ENCODE measurements at places on chromosomes 13 and 19. TPM values are rescaled to one million over a fixed set of nuclear protein-coding genes. Genes with fewer than 3 reads are reported as not detected.

DNA sequence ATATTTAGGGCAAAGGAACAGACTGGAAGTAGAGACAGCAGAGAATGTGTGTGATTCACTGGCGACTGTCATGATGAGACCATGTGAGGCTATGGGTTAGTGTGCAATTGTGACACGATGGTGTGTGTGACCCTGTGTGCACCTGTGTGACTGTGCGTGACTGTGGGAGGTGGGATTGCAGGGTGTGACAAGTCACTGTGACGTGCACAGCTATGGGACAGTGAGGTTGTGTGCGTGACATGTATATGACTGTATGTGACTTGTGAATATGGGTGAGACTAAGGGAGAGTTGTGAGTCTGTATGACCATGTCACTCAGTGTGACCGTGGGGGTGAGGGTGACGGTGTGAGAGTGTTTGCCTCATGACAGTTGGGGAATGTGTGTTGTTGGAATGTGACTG is 3.4 kb upstream of the GIPR start:
- DNase-seq: no peak

- peak; percentile 52 for DNase-seq
Observed at GRCh38 chr13:97124915-97125809, 97.0 kb upstream of the MBNL2 start.

DNA sequence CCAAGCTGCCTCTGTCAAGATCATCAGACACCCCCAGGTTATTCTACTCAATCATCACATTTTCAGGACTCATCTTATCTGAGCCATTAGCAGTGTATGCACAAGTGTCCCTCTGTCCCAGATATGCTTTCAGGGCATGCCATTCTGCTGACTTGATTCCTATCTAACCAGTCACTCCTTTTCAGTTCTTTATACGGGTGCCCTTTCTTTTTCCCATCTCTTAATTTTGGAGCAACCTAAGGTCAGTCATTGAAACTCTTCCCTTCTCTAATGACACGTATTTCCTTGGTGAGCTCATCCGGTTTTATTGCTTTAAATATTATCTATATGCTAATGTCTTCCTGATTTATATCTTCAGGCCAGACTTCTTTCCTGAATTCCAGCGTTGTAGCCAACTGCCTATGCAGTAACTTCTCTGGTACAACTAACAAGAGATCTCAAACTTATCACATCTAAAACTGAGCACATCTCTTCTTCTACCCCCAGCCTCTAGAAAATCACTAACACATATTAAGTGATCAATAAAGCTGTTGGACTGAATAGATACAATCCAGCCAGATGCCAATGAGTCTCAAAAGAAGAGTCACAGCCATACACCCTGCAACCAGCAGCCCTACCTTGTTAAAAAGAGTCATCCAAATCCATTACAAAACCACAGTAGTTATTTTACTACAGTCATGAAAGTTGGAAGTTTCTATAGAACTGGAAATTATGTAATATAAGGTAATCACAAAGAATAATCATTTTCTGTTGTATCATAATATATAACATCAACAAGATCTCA is 58.8 kb downstream of the DCLK1 start:
- DNase-seq: no peak

GRCh38 chr13:43546251-43546650 is 240.5 kb downstream of the ENOX1 start:
- no peak for DNase-seq

DNA sequence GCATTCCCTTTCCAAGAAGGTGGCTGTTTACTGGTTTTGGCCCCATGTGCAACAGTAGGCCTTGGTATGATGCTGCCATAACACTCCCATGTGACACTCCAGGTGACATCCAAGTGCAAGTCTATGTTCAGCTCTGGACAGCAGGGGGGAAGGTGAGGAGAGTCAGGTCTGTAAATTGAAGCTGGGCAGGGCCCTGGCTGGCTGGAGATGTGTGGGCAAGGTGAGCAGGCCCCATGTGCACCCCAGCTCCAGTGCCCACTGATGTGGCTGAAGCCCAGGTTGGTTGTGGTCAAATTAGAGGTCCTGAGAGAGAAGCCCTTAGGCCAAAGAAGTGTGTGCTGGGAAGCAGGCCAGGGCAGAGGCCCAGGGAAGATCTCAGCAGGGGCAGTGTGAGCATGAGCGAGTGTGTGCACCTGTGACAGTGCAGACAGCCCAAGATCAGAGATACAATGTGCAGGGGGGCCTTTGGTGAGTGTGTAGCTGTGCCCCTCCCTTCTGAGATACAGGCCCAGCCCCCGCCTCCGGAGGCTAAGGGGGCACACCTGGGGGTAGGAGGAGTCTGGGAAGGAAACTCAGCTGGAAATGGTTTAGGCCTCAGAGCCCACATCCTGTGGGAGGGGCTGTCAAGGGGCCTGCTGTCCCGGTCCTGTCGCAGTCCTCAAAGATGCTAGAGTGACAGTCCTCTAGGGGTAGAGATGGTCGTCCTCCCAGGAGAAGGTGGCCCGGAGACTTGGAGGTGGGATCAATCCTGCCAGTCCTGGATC is 18.6 kb downstream of the DEDD2 start:
- DNase-seq: no peak

DNA sequence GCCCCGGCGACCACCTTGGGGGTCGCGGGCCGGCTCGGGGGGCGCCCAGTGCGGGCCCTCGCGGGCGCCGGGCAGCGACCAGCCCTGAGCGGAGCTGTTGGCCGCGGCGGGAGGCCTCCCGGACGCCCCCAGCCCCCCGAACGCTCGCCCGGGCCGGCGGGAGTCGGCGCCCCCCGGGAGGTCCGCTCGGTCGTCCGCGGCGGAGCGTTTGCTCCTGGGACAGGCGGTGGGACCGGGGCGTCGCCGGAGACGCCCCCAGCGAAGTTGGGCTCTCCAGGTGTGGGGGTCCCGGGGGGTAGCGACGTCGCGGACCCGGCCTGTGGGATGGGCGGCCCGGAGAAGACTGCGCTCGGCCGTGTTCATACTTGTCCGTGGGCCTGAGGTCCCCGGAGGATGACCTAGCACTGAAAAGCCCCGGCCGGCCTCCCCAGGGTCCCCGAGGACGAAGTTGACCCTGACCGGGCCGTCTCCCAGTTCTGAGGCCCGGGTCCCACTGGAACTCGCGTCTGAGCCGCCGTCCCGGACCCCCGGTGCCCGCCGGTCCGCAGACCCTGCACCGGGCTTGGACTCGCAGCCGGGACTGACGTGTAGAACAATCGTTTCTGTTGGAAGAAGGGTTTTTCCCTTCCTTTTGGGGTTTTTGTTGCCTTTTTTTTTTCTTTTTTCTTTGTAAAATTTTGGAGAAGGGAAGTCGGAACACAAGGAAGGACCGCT is 729 bp downstream of the STK11 start:
- no peak for DNase-seq

DNA sequence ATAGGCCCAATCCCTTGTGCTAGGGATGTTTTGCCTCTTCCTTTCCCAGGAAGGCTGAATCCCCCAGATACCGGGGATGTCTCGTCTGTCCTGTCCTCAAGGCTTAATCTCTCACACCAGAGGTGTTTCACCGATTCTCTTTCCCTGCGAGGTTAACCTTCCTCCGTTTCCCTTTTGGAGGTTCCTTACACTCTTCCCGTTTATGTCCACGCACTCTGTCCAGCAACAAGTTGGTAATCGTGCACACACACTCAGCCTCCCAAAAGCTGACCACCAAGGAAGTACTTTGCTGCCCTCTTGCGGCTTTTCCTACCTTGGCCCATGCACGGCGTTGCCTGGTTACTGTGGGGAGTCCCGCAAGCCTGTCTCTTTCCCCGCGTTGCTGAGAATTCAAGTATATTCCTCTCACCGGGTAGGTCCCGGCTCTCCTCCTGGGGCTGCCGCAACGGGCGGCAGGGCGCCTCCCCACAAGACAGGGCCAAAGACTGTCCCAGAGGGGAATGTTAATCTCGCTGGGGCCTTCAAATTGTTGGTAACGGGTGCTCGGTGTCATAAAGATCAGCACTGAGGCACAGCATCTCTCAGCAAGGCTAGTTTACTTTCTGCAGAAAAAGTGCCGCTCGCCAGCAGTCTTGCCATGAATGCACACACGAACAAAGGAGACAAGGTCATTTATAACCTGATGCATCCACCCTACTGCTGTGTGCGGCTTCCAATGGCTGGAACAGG is 36.7 kb upstream of the CD177 start:
- no peak for DNase-seq

DNA sequence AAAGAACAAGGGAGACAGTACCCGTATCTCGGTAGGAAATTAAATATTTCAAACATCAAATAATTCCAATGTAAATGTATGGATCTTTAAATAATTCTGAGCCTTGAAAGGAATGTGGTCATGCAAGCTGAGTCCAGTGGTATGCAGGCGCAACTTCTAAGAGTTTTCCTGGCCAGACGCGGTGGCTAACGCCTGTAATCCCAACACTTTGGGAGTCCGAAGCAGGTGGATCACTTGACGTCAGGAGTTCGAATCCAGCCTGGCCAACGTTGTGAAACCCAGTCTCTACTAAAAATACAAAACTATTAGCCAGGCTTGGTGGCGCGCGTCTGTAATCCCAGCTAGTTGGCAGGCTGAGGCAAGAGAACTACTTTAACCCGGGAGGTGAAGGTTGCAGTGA is 1.1 kb upstream of the ZNF845 start:
- no peak for DNase-seq

DNA sequence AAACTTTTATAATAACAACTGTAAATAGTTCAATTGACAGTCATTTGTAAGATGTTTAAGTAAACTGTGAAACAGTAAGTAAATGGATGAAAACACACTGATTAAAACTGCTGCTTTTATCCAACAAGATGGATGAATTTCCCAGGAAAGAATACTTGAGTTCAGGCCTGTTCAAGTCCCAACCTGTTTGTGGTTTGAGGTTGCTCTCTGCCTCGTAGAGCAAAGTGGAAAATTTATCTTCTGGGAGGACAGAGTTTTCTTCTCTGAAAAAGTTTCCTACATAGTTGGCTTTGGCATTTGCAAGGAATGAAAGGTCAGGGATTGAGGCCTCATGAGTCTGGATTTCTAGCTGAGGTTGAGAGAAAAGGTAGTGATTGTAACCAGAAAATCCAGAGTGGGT is 15.2 kb upstream of the ZNF543 start:
- DNase-seq: no peak

GRCh38 chr19:726993-727956 is 18.5 kb downstream of the PALM start:
- DNase-seq: no peak

DNA sequence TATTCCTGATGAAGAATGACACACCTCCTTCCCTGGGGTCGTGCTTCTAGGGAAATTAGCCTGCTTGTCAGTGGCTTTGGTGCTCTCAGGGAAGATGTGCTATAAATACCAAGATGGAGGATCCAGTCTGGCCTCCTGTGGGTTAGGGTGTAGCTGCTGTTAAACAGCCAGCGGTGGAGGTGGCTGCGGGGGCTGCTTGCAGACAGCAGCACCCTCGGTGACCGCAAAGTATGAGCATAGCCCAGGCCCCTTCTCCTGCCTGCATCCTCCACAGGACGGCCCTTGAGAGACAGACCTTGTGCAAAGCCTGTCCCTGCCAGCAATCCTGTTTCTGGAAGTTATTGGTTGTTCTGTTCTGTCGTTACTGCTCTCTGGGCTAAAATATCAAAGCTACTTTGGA is 11.4 kb downstream of the VSTM2B start:
- DNase-seq: no peak

DNA sequence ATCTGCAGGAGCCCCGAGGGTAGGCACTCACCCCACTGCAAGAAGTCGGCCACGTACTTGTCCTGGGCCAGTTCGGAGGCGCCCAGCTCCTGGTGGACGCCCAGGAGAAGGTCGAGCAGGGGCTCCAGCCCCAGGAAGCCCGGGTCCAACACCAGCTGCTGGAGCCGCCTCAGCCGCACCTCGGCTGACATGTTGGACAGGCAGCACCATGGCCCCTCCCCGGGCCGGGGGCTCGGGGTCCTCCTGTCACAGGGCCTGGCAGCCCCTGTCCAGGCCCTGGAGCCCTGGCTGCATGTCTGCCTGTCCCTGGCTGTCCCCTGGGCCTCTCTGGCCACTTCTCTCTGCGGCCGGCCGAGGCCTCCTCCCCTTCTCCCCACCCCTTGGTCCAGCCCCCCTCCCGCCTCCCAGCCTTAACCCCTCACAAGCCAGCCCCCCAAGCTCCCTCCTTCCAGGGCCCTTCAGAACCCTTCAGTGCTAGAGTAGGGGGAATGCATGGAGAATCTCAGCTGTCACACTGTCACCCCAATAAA is at the start of gene DMPK:
TSS of gene DMPK (minus strand) at position 329 of the 530 bp plus-strand sequence. CDS start at position 191, 138 bp downstream.
- DNase-seq: no peak

DNA sequence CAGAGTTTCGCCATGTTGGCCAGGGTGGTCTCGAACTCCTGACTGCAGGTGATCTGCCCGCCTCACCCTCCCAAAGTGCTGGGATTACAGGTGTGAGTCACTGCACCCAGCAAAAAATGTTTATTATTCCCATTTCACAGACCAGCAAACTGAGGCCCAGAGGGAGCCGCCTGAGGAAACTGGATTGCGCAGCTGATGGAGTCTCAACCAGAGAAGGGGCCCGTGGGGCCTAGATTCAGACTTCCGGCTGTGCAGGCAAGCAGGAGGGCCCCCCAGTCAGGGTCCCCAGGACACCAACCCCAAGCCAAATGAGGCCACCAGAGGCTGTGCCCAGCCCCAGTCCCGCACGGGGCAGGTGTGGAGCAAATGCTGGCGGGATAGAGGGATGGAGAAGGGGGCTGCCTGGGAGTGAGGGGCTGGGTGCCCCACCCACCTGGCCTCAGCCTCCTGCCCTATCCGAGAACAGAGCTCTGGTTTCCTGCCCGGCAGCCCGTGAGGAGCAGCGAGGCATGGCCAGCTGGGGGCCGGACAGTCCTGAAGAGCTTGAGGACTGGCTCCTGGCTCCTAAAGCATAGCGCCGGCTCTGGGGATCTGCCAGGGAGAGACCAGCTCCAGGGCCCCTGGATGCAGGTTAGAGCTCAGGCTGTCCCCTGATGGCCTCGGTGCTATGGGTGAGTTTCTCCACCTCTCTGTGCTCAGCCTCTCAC is 22.0 kb downstream of the MISP start:
- DNase-seq: no peak

- no peak for DNase-seq
Observed at GRCh38 chr13:95150555-95150954, 150.7 kb downstream of the ABCC4 start.

- DNase-seq: no peak
Observed at GRCh38 chr13:77230560-77230959, 96.3 kb downstream of the MYCBP2 start.

DNA sequence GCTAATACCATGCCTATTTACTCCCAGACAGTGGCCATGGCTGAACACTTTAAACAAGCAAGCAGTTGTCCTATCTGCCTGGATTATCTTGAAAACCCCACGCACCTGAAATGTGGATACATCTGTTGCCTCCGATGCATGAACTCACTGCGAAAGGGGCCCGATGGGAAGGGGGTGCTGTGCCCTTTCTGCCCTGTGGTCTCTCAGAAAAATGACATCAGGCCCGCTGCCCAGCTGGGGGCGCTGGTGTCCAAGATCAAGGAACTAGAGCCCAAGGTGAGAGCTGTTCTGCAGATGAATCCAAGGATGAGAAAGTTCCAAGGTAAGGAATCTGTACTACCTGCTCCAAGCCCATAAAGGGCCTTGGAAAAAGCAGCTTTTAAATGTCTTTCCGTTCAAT is 8.6 kb downstream of the RFPL4AL1 start:
- DNase-seq: no peak

The NTN5 gene
- 0.80 TPM for polyA plus RNA-seq

The DNAAF3 gene
- polyA plus RNA-seq: 0.62 TPM

The C3 gene
- 1,354 TPM for polyA plus RNA-seq

The ZNF211 gene
- polyA plus RNA-seq: 13.0 TPM

The WDR62 gene
- polyA plus RNA-seq: 0.27 TPM

The MBD3L3 gene
- polyA plus RNA-seq: not detected

The KISS1R gene
- 0.28 TPM for polyA plus RNA-seq

The SIGLEC9 gene
- 5.5 TPM for polyA plus RNA-seq
